ENCODE measurements at places on chromosomes 1 and 21.

GRCh38 chr1:201062511-201063091 lies 39.1 kb upstream of the KIF21B start:
- no peak for DNase-seq

DNA sequence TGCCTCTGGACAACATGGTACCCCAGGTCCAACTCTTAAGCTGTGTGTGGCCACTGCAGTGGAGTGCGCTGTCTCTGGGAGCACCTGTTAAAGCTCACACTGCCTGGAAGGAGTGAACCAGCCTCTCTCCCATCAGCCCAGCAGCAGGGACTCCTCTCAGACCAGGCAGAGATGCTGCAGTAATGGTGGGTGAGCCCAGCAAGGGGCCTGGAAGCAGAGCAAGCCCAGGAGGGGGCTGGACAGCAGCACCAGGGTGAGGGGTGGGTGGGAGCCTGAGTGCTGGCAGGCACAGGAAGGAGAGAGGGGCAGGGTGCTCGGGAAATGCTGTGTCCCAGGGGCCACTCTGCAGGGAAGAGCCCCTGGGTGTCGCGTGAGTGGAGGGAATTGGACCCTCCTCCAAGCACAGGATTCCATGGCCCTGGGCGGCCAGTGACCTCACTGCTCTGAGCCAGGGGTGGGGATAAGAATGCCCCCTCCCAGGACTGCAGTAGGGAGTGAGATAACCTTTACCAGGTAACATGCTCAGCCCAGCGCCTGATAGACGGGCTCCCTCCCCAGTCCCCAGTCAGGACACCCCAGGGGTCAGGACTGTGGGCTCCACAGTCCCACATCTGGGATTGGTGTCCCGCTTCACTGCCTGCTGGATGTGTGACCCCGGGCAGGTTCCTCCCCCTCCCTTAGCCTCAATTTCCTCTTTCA lies 313.1 kb downstream of the MATN1 start:
- no peak for DNase-seq

- no peak for DNase-seq
These were observed 77.1 kb downstream of the PIK3CD start for GRCh38 chr1:9728451-9729295.

DNA sequence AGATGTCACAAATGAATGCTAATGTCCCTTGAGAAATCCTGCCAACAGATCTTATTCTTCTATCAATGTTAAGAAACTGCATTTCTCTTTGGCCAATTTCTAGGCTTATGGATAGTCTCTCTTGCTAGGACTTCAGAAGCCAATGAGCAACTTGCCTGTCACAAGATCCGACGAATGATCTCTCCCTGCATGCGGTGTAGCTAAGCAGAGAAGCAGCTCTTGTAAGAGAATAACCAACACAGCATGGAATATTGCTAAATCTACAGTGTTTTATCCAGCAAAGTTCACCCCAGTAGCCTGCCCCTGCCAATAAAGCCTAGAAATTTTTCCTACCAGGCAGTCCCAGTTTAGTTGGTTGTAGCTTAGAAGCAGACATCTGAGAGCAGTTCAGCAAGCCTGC lies 2.1 kb upstream of the SLC44A5 start:
- DNase-seq = no peak

DNA sequence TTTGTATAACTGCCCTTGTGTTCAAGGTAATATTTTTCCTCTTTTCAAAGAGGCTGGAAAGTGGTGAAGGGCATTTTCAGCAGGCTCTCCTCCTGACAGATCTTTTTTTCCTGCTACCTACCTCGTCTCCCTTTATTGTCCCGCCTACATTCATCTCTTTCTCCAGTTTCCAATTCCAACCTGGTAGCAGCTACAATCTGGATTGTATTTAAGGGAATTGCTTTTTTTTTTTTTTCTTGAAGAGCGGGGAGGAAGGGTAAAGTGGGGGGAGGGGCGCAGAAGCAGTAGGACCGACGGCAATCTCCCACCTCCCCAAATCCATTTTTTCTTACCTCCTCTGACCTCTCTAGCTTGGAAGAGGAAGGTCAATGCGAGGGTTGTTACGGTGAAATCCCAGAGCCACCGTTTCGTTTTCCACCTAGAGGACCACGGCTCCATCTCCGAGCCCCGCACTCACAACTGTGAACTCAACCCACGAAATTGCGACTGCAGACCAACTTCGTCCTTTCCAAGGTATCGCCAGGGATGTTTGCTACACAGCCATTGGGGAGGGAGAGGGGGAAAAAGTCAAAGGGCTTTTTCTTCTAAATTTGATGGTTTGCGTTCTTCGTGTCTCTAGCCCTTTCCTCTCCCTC lies 464 bp downstream of the COL11A1 start:
- no peak for DNase-seq

DNA sequence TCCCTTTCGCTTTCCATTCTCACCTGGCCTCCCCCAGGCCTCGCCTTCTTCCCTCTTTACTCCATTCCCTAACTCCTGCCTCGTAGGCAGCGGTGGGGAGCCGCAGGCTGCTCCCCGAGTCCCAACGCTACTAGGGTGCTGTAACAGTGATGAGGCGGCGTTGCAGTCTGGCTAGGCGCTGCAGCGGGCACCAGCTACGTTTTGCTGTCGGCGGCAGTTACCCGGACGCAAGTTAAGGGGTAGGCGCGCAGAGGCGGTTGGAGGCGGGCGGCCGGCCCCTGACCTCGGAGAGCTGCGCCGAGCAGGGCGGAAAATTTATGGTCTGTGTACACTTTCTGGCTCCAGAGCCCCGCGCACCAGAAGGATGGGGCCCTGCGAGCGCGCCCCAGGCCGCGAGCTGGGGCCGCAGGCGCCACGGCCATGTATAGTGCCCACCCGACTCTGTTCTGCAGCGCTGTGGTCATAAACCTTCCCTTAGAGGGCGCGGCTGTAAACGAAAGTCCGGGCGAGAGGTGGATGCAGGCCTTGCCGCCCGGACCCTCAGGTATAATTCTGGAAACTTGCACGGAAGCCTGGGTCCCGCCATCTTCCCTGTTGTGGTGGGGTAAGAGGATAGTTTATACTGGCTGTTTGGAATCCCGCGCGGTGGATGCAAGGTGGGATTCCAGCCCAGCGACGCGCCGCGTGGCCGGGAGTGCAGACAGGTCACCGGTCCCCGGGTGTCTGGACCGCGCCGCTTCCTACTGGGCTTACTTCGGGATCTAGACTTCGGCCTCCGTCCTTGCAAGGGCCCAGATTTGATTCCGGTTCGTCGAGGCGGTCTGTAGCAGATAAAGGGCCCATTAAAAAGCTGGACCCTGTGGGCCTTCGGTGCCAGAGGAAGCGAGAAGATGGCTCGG lies 15.0 kb downstream of the HLX start:
- no peak for DNase-seq

Data from foreskin fibroblast (primary cell).